ENCODE measurements at places on chromosomes 5 and 9.

- no peak for DNase-seq
These were observed 651.8 kb downstream of the KIF4B start for GRCh38 chr5:155665361-155665760.

- no peak for DNase-seq
These were observed 135.6 kb downstream of the GOLPH3 start for GRCh38 chr5:32038523-32038922.

DNA sequence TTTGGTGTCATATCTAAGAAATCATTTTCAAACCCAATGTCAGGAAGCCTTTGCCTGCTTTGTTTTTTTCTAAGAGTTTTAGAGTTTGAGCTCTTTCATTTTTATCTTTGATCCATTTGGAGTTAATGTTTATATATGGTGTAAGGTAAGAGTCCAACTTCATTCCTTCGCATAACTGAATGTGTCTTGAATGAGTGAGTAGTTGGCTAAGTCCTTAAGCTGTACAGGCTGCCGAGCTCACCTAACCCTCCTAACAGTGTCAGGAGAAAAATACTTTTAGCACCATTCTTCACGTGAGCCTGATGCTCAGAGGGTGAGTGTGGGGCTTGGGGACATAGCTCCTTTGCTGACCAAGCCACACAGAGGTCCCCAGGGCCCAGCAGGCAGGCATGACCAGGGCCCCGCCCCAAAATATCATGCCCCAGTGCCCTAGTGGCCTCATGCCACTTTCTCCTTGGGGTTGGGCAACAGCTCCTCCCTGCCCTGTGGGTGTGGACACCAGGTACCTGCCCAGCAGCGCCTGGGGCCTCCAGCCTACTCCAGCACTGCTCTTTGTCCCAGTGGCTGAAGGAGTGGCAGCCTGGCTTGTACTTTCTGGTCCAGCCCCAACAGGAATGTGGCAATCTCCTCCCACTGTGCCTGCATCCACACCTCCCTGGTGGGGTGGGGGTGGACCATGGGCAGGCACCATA lies 17.2 kb downstream of the PPARGC1B start:
- no peak for DNase-seq

- DNase-seq: no peak
These were observed 42.7 kb downstream of the UBE2QL1 start for GRCh38 chr5:6491196-6491918.

DNA sequence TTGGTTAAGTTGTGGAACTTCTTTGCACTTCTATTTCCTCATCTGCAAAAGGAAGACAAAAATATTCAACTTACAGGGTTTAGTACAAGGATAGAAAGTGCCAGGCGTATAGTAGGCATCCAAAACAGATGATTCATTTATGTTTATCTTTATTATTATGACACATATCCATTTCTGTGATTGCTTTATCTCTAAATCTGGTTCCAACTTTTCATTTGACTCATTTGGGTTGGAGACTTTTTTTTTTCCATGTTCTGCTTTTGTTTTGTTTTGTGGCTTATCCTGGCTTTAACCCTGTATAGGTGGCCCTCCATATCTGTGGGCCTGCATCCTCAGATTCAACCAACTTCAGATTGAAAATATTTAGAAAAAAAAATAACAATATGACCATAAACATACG lies 186.7 kb upstream of the SLC24A2 start:
- DNase-seq: no peak

DNA sequence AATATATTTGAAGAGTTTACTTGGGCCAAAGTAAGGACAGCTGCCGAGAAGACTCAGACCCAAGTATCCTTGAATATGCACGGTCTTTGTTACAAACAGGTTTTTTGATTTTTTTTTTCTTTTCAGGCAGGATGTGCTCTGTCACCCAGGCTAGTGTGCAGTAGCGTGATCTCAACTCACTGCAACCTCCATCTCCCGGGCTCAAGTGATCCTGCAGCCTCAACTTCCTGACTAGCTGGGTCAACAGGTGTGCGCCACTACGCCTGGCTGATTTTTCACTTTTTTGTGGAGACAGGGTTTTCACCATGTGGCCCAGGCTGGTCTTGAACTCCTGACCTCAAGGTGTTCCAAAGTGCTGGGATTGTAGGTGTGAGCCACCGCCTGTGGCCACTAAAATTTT lies 27.4 kb downstream of the JMY start:
- no peak for DNase-seq

- DNase-seq: no peak
These were observed 70.6 kb upstream of the ZNF622 start for GRCh38 chr5:16536246-16536645.

All from CD4-positive, alpha-beta T cell treated with Interleukin-10 for 1 hour (primary cell).